Sigmoid colon (tissue), 7 donors: ENCODE measurements at places on chromosomes 1 and 21.

- DNase-seq, result no peak
Measured at GRCh38 chr1:107820801-107821200, 144.2 kb downstream of the VAV3 start.

DNA sequence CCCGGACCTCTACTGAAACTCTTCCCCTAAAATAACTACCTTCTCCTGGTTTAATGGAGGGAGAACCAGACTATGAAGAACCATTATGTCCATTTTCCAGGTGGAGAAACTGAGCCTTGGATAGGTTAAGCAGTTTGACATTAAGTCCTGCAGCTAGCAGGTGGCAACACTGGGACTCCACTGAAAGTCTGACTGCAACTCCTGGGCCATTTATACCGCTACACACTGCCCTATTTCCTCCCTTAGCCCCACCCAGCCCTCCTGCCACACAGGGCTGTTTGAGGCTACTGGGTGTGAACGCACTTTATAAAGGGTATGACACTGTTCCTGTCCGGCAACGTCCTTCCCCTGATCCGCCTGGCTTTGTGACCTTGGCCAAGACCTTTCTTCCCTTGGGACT lies 511 bp upstream of the INPP5B start:
- no peak for DNase-seq

DNA sequence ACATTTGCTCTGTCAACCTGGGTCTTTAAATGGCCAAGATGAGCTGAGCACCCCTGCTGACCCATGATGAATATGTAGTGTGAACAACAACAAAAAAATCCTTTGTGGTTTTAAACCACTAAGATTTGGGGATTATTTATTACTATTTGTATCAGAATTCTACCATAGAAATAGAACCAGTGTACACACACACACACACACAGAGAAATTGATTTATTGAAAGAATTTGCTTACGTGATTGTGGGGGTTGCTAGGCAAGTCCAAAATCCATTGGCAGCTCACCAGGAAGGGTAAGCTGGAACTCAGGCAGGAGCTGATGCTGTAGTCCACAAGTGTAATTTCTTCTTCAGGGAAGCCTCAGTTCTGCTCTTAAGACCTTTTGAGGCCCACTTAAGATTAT lies 82.5 kb upstream of the MAP1LC3C start:
- no peak for DNase-seq

DNA sequence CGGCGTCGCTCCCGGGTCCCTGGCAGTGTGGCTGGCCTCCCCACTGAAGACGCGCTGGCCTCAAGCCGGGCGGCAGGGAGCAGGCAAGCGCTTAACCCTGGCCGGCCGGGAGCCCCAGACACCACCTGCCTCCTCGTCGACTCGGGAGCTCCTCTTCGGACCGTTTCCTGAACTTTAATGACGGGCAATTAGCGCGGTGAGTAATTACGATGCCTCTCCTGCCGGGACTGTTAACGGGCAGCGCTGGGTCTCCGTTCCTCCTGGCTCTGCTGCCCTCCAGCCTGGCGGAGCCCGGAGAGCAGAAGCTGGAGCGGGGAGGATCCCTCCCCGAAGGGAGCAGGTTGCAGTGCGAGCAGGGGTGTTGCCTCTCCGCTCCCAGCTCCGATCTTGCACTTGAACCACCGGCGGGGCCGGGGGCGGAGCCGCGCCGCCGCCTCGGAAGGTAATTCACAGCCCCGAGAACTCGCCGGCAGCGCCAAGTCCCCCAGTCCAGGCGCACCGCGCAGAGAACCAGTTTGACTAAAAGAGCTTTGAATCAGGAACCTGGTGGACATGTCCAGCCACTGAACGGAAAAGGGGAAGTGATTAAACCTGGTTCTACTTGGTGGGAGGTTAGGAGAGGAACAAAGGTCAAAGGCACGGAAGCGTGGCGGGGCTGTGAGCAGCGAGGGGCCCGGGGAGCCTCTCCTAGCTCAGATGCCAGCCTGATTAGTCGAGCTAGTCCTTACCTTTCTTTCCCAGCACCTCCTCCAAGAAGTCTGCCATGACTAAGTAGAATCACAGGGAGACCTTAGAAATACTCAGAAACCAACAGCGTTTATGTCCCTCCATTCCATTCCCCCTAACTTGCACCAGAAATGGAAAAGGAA lies 18.3 kb upstream of the PLEKHA6 start:
- DNase-seq, result peak; percentile 66

- no peak for DNase-seq
Measured at GRCh38 chr21:36211660-36212512, 55.3 kb downstream of the DOP1B start.

- peak; percentile 78 for DNase-seq
Measured at GRCh38 chr1:235415008-235415904, 48.0 kb downstream of the TBCE start.
